RCC 7860 (cell line): ENCODE measurements at places on chromosomes 3 and 15.
A peak's percentile ranks its signal among the peaks of the same experiment; 100 is the strongest.

GRCh38 chr3:141465221-141465620, 21.6 kb upstream of the RASA2 start:
- DNase-seq, result no peak

GRCh38 chr15:72604794-72605193, 49.7 kb upstream of the GOLGA6B start:
- DNase-seq, result no peak

DNA sequence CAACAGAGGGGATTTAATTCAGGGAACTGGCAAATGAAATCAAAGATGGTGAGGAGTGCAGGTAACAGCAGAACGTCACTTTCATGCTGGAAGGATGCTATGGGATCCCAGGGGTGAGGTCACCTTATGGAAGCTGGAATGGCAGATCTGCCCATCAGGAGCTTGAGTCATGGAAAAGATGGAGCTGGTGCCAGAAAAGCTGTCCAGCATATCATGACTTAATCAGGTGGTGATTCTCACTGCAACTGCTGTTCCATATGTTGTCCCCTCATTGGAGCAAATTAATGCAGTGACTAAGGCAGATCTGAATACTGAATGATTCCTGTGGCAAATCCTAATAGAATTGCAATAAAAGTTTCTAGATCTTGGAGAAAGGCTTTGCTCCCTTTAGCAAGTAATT, 38.4 kb downstream of the HHLA2 start:
- DNase-seq, result no peak

- DNase-seq, result no peak
Measured at GRCh38 chr15:74044267-74045110, 37.9 kb downstream of the GOLGA6A start.

- DNase-seq, result no peak
Measured at GRCh38 chr3:47533996-47534454, 20.5 kb upstream of the ELP6 start.

DNA sequence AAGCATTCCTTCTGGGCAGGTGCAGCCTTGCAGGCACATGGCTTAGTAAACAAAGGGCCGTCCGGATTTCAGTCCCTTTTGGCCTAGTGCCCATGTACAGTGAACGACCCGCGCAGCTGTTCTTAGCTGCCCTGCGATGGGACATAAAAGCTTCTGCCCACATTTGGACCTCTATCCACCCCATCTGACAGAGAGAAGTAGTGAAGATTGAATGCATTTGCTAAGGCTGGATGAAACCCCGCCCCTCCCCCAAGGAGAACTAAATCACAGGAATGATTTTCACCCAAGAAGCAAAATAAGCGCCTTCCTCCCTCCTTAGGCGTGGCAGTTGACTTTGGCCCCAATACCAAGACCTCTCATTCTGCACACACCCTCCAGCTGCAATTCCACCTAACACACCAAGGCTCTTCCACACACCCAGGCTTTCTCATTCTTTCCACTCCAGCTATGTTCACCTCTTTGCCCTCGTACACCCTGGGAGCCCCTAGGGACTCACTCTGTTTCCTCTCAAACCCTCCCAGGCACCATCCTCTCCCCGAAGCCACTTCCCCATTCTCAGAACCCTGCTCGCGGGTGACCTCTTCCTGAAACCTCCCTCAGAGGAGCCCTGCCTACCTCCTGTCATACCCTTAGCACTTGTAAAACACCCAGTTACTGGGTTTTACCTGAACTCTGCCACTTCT, 14.1 kb upstream of the HRH1 start:
- DNase-seq, result no peak

DNA sequence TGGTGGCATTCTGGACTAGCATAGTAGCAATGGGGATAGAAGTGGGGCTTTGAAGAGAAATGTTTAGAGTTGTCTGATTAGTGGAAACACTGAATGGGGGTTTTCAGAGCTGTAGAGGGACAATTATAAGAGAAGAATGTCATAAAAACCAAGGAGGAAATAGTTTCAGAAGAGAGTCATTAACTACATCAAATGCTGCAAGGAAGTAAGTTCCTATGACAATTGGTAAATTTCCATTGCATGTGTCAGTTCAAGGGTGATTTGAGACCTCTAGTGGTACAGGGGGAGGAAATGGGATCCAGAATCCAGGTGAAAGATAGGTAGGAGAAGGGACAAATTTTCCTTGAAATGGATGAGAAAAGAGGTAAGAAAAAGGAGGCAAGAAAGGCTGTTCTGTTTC, 68.3 kb upstream of the TBC1D5 start:
- no peak for DNase-seq

DNA sequence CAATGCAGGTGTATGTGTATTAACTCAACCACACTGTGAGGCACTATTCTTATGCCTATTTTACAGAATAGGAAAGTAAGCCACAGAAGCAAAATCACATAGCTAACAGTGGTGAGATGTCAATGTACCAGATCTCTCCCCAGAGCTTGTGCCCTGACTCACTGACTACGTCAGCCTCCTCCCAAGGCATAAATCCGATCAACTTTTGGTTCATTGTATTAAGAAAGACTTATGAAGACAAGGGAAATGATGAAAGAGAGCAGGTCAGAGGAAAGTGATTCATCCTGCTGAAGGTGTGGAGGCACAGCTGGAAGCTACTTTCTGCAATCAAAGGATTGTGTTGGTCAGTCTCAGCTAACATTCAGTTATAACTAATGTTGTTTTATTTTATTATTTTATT, 33.0 kb upstream of the SV2B start:
- DNase-seq, result no peak

GRCh38 chr3:158261371-158261991, 151.6 kb downstream of the RSRC1 start:
- DNase-seq, result no peak

GRCh38 chr3:159795042-159795441, 193.6 kb upstream of the IL12A start:
- DNase-seq, result no peak

- no peak for DNase-seq
Measured at GRCh38 chr3:169509780-169510692, 153.5 kb downstream of the MECOM start.

GRCh38 chr15:31866248-31866647, 164.1 kb upstream of the CHRNA7 start:
- DNase-seq, result no peak

DNA sequence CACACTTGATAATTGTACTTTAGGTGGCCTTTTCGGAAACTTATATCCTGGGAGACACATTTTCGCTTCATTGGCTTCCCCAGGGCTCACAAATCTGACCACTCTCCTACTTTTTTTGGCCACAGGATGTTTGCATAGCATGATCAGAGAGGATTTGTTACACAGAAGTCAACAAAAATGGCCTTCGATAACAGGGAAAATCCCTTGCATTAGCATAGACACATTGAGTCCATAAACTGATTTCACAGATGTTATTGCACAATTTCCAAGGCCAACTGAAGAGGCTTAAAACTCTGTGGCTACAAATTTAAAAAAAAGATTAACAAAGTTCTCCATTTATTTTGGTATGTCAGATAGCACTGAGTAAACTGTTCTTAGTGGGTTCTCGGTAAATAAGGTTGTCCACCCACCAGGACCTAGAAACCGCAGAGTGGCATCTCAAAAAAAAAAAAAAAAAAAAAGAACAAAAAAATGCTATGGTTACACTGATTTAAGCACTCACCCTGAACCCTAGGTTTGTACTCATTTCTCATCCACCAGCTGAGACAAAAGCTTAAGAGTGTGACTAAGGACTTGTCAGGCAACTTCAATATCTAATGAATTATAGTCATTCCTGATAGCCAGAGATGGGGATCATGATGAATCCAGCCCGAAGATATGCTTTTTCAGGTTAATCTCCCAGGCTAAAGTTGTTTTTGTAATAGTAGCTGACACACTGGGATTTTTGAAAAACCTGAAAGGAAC, 188.9 kb upstream of the SYNPR start:
- DNase-seq, result no peak

DNA sequence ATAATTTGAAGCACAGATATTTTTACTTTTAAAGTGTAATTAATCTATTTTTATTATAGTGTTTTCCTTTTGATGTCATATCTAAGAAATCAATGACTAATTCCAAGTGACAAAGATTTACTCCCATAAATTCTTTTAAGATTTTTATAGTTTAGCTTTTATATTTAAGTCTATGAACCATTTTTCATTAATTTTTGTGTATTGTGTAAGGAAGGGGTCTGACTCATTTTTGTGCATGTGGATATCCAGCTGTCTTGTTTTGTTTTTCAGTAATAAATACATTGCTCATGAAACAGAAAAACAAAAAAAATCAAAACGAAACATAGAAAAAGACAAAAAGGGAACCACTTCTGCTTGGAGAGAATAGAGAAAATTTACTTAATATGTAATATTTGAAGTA, 145.1 kb downstream of the EPHA6 start:
- DNase-seq, result no peak

- DNase-seq, result no peak
Measured at GRCh38 chr3:74613060-74613459, 1.4 kb downstream of the CNTN3 start.

DNA sequence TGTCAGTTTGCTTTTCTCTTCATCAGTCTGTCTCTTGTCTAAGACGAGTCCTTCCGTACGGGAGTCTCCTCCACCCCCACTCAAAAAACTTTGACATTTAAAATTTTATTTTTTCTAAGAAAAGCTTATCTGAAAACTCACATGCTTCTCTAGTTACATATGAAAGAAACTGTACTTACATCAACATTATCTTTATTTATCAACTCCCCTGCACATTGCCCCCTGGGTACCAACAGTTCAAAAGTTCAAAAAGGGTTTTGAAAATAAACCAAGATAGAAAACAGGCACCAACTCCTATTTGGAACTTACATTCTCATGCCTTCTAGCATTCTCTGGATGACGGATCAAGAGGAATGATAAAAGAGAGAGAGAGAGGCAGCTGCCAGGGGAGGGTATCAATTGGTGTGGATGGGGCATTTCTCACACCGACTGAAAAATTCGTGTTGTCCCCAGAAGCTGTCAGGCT, 182.5 kb downstream of the FOXP1 start:
- no peak for DNase-seq

GRCh38 chr3:184227481-184227935, 1.9 kb upstream of the VWA5B2 start:
- peak; percentile 13 for DNase-seq

DNA sequence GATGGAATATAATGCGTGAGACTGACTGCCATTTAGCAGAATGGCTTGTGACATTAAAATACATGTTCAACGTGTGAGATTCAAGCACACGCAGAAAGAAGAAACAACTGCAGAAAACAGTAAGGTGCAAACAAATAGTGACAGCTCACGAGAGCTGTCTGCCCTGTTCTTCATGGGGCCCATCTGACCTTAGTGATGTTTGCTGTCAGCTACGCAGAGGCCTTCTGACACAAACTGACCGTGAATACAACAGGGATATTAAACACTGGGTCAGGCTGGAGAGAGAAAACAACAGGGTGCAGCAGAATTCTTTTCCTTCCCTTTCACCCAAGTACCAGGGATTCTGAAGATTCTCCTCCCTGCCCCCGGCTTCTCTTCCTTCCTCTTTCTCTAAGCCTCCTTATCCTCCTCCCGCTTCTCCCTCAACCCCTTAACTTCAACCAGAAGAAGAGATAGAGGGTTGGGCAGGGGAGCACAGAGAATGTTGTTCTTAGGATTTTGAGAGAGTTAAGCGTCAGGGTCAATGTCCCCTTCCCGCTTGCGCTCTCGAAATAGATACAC, 2.1 kb downstream of the TNFAIP8L3 start:
- no peak for DNase-seq

DNA sequence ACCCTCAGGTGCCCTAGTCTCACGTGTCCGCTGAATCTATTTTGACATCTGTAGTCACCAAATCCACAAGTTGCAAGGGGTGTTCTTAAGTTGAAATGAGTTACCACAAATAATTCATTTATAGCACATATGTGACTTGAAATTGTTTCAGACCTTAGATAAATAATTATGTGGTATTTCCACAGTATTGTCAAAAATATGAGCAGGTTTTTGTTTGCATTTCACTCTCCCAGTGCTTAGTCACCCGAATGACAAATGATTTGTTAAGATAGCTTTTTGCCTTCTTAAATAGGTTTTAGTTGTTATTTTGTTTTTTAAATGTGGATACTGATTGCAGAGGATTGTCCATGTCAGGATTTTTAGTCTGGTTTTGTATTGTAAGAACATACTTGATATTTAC, 2.6 kb downstream of the MFSD1 start:
- no peak for DNase-seq

DNA sequence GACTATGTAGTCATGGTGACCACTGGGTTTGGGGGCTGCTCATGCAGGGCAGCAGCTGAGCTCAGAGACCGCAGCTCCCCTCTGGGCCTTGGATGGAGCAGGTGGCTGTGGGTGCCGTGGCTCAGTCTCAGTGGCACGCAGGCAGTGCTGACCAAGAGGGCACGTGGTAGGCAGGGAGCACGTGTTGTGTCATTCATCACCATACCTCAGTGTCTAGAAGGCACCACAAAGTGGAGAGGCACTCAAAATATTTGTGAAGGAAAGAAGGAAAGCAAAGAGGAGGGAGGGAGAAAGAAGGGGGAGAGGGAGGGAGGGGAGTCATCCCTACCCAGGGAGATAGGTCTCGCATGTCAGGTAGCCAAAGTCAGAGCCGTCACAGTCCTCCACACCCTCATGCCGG, 26.1 kb downstream of the EAF1 start:
- no peak for DNase-seq

DNA sequence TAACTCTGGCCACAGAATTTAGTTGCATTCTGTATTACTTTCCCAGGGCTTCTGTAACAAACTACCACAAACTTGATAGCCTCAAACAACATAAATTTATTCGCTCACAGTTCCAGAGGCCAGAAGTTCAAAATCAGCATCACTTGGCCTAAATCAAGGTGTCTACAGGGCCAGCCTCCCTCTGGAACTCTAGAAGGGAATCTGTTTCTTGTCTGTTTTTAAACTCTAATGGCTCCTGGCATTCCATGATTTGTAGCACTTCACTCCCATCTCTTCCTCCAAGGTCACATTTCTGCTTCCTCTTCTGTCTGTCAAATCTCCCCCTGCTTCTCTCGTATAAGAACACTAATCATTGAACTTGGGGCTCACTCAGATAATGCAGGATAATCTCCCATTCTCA, 151.9 kb upstream of the ARPP21 start:
- no peak for DNase-seq

- DNase-seq, result no peak
Measured at GRCh38 chr3:139935016-139935865, at the start of gene CLSTN2. Gene CLSTN2, plus strand, starts transcription at chr3:139935185.
